ENCODE measurements at places on chromosomes 3 and 15.

DNA sequence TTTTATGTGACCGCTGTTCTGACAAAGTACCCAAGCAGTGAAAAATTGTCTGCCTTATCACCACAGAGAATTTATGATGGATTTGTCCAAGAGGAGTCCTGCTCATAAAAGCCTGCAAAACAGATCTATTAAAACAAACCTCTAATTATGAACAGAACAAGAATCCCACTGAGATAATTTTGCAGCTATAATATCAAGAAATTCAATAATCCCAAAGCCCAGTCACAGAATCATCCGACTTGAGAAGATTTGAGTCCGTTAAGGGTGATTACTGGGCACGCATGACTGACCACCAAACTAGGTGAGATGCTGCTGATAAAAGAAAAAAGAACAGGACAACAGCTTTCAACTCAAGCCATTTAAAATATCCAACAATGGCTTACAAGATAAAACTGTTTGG is 231.0 kb upstream of the WNT5A start:
- DNase-seq: no peak

DNA sequence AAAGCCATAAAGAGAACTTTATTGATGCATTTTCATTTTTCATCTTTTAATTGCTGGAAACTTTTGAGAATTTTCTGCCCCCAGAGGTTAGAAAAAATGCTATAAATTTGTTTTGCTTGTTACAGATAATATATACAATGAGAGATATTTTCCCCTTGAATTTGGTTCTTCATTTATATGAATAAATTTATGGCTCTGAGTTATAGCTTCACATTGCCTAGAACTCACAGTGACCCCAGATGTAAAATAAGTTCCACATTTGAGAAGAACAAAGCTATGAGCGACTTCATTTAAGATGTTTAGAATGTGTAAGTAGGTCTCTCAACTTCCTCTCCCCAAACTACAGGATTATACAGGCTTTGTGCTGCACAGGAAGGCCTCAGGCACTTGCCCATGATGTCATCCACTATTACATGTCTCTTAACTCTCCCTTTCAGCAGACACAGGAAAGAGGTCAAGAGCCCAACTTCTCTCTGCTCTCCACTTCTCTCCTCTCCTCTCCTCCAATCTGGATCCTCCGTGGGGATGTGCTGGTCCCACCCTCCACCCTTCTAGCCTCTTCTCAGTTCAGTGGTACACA is 92.8 kb downstream of the DUT start:
- DNase-seq: no peak

GRCh38 chr3:83500931-83501330 is 1457.9 kb upstream of the CADM2 start:
- DNase-seq: no peak

- DNase-seq: no peak
Observed at GRCh38 chr15:51884517-51885236, 55.2 kb downstream of the TMOD3 start.

- DNase-seq: no peak
Observed at GRCh38 chr3:185992831-185993374, 55.1 kb upstream of the TRA2B start.

DNA sequence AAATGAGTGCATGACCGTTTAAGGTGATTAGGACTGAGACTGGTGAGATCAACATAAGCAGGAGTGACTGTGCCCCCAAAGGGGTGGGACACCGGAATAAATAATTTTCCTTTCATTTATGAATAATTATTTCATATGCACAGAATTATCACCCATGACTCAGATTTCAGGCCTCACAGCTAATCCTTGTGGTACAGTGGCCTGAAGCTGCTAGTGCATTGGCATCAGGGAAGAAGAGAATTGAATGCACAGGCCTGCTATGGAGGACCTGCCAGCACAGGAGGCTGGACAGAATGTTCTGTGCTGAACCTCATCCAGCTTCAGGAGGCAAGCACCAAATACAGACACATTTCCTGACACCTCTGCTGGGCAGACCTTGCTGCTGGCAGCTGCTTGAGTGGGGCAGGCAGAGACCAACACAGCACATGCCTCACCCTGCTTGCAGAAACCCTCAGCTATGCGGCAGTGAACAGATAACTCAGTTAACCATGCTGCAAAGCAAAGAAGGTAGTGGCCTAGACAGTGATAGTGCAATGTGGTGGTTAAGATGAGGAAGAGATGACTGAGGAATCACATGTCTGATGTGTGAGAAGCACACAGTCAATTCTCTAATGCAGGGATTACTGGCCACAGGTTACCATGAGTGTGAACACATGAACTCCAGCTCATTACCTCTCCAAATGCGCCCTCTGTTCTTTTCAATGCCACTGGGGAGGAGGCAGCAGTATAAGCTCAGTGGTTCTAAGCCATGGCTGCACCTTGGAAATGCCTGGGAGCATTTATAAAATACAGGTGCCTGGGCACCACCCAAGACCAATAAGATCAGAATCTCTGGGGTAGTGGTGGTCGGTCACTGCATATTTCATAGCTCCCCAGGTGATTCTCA is 68.1 kb upstream of the SCN5A start:
- DNase-seq: no peak

DNA sequence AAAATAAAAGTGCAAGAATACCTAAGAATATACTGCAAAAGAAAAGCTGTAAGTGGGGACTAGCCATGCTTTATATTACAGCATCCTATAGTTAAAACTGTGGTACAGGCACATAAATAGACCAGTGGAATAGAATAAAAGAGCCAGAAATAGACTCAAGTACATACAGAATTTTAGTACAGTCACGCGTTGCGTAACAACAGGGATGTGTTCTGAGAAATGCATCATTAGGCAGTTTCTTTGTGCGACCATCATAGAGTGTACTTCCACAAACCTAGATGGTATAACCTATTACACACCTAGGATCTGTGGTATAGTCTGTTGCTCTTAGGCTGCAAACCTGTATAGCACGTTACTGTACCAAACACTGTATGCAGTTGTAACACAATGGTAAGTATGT is 61.8 kb downstream of the PCCB start:
- no peak for DNase-seq

DNA sequence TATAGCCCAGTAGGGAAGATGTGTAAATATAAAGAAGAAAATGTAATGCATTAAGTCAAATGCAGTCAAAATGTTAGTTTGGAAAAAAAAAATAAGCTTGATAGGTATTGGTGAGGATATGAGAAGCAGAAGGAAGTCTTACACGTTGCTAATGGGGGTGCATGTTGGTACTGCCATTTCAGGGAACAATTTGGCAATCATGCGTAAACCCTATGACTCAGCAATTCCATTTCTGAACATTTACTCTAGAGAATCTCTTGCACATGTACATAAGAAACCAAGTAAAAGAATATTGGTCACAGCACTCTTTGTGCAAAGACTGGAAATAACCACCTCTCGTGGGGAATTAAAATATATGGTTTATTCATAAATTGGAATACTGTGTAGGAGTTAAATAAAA is 35.5 kb upstream of the TIMP4 start:
- no peak for DNase-seq

DNA sequence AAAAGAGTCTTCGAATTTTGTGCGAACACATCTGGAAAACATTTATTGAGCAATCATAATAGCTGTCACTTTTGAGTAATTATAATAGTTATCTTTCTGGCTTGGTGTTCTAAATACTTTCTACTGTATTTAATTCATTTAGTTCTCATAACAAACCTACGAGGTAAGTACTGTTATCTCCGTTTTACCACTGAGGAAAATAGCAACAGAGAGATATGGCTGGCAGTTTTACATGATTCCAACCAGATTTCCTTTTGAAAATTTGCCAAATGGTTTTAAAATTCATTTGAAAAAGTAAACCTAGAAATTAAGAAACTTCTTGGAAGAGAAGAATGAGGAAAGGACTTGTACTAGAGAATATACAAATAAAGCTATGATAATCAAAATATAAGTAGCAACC is 37.3 kb upstream of the MGA start:
- no peak for DNase-seq

- DNase-seq: no peak
Observed at GRCh38 chr15:80766275-80766674, 12.9 kb upstream of the CEMIP start.

- DNase-seq: no peak
Observed at GRCh38 chr3:54819946-54820345, 107.9 kb downstream of the LRTM1 start.

DNA sequence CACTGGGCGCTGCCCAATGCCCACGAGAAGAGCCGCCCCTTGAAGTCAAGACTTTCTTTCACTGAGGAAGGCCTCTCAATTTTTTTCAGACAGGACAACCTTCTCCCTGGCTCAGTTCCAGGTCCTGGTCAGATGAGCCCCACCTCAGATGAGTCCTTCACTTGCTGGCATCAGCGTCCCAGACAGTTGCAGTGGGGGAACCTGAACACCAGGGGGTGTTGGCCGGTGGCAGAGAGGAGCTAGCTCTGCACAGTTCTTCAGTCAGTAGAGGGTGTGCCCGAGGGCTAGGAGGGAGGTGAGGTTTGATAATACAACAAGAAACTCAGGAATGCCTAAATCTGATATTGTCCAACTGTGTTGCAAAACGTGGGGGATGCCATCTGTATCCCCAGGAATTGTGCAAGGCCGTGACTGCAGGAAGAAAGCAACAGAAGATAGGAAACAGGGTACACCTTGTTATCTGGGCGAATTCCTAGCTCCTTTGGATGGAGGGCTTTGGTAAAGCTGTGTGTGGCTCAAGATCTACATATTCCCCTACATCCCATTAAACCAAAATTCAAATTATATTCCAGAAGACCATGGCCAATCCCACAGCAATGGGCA is 34.3 kb downstream of the CCR3 start:
- DNase-seq: no peak

DNA sequence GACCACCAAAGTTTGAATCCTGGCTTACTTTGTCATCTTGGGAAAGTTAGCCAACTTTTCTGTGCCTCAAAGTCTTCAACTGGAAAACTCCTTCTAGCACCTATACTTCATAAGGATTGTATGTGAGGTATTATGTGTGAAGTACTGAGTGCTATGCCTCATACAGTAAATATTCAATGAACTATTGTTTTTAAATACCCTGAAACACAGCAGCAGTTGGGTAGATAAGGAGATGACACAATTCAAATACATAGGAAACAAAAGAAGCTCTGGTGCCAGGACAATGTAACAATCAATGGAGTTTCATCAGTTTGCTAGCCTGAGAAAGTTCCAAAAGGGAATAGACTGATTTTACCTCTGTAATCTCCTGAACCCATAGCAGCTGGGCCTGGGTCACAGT is 43.3 kb downstream of the TUBGCP4 start:
- DNase-seq: no peak
